ENCODE measurements at places on chromosomes 13 and 19. TPM values are rescaled to one million over a fixed set of nuclear protein-coding genes. Genes with fewer than 3 reads are reported as not detected.

- DNase-seq, result no peak
Observed at GRCh38 chr19:39937094-39937720, 2.8 kb upstream of the FCGBP start.

DNA sequence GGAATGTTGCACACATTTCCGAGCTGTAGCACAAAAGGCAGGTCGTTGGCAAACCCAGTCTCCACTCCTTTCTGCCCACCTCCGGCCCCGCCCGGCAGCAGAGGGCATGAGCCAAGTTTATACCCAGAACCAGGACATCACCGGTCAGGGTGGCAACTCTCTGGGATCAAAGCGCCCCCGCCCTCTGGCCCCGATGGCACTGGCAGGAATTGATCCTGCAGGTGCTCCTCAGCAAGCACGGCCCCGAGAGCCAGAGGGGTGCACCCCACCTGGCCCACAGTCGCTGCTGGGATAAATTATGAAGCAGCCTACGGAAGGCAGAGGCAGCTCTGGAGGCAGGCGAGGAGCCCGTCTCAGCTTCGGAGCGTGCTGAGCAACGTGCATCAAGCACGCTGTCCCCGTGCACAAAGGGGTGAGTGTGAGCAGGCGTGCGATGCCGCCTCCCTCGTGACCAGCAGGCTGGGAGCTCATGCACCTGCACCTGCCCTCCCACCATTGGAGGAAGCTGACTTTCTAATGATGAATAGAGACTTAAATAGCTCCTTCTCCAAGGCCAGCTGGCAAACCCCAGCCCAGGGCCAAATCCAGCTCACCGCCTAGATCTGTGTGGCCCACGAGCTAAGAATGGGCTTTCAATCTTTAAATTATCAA, 25.7 kb downstream of the SHC2 start:
- DNase-seq, result no peak

DNA sequence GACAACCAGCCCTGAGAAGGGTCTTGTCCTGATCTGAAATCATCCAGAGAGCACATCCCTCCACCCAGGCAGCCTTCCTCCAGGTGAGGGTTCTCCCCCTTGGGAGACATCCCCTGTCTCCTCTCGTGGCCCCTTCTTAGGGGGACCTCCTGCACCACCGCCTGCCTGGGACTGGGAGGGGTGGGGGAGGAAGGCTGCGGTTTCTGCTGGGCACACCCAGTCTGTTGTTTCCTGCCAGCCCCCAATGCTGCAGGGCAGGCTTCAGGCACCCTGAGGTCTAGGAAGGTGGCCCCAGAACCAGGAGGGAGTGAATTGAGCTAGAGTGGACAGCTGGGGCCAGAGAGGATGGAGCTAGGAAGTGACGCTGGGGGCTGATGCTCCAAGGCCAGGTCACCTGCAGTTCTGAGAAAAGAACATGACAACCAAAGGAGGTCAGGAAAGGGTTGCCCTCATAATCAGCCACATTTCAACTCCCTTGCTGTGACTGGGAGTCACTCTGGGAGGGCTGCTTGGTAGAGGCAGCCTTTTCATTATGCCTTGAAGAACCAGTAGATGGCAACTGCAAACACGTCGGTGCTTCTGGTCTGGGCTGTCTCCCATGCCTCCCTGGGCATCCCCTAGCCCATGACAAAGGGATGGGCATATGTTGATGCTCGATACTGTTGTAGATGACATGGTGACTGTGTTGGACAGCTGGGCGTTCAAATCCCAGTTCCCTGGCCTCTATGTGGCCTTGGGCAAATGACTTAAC, 1.4 kb downstream of the ARHGEF18 start:
- DNase-seq, result no peak

GRCh38 chr19:2372076-2372612, 12.1 kb downstream of the TMPRSS9 start:
- DNase-seq, result no peak

- no peak for DNase-seq
Observed at GRCh38 chr13:77391475-77391874, 64.6 kb upstream of the MYCBP2 start.

DNA sequence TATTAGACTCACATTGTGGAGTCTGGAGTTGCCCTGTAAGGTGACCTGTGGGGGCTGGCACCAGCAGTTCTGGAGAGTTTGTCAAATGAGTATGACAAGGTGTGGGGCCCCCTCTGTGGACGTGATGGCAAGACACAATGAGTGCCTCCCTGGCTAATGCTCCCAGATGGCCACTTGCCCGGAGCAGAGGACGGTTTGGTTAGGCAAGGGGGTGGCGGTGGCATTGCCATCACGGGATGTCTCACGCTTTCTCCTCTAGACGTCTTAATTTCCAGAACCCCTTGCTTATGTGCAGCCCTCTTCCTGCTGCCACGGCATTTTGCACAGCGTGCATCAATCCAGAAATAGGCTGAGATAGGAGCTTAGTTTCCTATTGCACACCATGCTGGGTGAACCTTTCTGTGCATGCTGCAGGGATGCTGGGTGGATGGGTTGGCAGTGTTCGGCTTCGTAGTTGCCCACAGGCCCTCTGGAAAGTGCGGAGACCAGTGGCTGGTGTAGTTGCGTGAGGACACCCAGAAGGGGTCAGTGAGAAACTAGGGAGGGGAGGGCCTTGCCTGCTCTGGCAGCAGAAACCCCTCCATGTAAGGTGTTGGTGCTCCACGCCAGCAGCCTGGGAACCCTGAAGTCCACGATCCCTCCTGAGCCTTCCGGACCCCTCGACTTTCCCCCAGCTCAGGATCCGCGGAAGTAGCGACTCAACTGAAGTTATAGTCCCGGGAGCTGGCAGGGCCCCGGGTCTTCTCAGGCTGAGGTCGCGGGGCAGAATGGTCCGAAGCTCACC, 18.1 kb upstream of the LRP3 start:
- DNase-seq, result no peak

GRCh38 chr13:92355213-92355612, 871.4 kb upstream of the GPC6 start:
- DNase-seq, result no peak

- DNase-seq, result no peak
Observed at GRCh38 chr19:50415661-50416033, 3.1 kb upstream of the SPIB start.

- no peak for DNase-seq
Observed at GRCh38 chr19:14450168-14450874, 17.2 kb downstream of the PKN1 start.

DNA sequence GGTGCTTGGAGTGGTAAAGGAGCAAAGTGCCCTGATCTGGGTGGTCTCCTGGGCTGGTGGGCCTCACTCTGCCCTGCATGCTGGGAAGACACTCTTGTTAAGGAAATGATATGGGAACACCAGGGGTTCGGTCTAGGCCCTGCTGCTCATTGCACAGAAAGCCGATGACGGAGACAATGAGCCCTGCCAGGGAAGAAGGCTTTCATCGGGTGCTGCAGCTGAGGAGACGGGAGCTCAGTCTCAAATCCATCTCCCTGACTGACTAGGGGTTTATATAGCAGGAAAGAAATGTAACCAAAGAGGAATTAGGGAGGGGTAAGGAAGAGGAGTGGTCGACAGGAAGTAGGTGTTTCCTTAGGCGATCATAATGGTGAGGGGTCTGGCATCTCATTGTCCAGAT, 253.4 kb downstream of the TEX29 start:
- DNase-seq, result no peak

DNA sequence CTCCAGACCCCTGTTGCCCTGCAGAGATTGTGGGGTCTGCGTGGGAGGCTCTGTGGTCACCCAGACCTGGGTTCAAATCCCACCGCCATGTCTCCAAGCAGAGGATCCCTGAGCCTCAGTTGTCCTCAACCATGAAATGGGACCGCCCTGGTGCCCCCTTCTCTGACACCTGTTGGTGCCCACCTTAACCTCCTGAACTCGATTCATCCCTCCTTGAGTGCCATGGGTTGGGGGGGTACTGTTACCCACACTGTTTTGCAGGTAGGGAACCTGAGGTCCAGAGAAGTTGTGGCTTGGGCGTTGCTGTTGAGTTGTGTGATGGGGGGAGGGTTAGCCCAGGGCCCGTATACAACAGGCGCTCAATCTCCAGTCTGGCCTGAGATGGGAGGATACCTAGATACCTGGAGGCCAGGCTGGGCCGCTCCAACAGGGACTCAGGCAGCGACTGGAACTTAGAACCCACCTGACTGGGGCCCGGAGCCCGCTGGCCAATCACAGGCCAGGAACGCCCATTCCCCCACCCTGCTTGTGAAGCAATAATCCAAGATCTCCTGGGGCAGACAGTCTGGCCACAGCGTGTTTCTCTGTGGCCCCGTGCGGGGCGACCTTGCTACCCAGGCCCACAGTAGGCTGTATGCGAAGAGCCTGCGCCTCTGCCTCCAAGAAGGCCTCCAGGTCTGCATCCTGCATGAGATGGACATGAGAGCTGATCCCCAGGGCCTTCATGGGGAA, 2.8 kb downstream of the ARID3A start:
- no peak for DNase-seq

GRCh38 chr19:17510220-17510993, 1.0 kb upstream of the PGLS start:
- DNase-seq, result no peak

- no peak for DNase-seq
Observed at GRCh38 chr19:1026783-1027649, 608 bp downstream of the CNN2 start.

DNA sequence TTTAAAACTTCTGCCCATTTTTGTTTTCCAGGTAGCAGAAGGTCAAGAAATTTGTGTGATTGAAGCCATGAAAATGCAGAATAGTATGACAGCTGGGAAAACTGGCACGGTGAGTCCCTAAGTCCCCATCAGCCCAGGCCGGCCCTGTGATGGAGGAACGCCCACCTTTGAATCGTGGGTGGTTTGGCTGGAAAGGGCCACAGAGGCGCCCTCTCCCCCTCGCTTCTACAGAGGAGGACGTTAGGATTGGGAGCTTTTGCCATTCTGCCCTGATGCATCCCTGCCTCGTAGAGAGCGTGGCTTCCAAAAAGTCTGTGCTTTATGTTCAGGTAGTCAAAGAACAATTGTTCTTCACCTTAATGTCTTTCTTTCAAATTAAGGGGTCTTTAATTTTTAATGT, 60.9 kb downstream of the GGACT start:
- no peak for DNase-seq

DNA sequence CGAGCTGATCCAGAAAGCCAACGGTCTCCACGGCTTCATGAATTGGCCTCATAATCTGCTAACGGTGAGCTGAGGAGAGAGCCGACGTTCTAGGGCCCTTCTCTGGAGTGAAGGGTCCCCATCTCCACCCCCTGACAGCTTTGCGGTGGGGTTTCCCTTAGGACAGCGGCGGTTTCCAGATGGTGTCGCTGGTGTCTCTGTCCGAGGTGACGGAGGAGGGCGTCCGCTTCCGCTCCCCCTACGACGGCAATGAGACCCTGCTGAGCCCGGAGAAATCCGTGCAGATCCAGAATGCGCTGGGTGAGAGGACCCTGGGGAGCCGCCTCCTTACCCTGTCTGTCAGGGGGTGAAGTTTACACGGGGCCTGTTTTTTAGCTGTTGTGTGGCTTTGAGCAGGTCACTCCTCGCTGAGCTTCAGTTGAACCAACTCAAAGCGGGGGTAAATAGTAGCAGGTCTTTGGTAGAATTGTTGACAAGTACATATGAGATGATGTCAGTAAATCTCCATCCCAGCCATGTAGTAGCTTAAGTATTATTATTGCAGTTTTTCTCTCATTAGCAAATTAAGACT, 801 bp downstream of the QTRT1 start:
- no peak for DNase-seq

- DNase-seq, result no peak
Observed at GRCh38 chr19:17536955-17537354, 18.5 kb upstream of the COLGALT1 start.

GRCh38 chr19:47499863-47500830, 14.7 kb downstream of the NAPA start:
- no peak for DNase-seq

DNA sequence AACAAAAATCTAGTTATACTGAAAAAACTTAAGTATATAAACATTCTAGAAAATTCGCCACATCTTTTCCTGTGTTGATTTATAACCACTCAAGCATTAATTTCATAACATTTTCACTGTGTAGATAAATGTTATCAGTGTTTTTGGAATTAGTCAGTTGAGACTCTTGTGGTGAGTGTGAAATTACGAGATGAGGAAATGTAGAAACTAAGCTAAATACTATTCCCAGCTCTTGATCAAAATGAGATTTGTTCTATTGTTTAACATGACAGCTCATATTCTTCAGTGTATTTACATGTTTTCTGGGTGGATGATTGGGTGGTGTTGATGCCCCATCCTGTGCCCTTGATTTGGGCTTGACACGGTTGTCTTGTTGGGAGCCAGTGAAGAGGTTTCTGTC, 406.8 kb downstream of the DACH1 start:
- no peak for DNase-seq

GRCh38 chr13:51148223-51148951, 37.3 kb upstream of the C13orf42 start:
- no peak for DNase-seq

DNA sequence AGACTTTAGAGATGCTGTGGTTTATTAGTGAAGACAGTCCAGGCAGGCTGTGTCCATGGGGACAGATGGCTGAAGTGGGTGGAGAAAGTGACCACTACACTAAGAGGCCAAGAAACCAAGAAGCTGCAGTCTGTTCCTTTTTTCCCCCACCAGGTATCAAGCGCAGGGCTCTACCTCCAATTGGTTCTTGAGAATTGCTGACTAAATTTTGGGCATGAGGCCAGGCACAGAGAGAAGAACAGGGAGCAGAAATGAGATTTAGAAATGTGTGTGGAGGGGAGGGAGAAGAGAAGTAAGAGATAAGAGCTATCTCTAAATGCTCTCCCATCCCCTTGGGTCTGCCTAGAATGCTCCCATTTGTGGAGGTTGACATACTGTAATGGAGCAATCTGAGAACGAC, 12.3 kb upstream of the CYSLTR2 start:
- DNase-seq, result no peak

- DNase-seq, result no peak
Observed at GRCh38 chr19:963486-963951, 20.6 kb upstream of the WDR18 start.

DNA sequence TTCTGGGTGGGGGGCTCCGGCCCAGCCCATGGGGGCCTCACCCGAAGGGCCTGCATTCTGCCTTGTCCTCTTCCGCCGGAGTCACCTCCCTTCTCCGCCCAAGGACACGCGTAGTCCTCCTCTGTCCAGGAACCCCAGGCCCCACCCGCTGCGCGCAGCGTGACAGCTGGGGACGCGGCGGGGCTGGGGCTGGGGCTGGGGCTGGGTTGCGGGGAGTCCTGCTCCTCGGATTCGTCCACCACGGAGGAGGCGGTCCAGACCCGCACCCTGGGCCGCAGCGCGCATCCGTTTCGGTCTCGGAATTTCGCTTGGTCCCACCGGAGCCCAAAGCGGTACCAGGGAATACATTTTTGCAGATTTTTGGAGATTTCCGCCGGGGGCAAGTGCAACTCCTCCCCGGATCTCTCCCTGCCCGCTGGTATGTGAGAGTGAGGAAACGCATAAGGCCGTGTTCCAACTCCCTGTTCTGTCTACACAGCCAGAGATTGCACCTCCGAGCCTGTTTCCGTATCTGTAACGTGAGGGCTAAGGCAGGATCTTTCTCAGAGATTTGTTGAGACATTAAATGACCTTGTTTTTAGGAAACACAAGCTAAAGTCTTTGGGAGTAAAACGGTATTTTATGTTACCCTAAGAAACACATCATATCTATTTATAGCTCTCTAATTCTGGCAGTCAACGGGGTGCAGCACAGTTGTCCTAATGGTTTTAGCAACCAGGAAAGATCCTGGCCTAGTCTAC, at the start of gene COX7A1:
TSS of gene COX7A1 (minus strand) at position 96 of the 740 bp plus-strand sequence. CDS start at position 56, 40 bp downstream.
- no peak for DNase-seq

TMPRSS9 gene
- 0.30 TPM for polyA plus RNA-seq

SPINT2 gene
- polyA plus RNA-seq, result 320 TPM

CPB2 gene
- 0.14 TPM for polyA plus RNA-seq

BORA gene
- polyA plus RNA-seq, result 10.9 TPM

WDR18 gene
- polyA plus RNA-seq, result 54.1 TPM

ZNF835 gene
- 3.5 TPM for polyA plus RNA-seq

All from renal cortex interstitium (tissue), 15 donors.